ENCODE measurements at places on chromosomes 5 and 9.

DNA sequence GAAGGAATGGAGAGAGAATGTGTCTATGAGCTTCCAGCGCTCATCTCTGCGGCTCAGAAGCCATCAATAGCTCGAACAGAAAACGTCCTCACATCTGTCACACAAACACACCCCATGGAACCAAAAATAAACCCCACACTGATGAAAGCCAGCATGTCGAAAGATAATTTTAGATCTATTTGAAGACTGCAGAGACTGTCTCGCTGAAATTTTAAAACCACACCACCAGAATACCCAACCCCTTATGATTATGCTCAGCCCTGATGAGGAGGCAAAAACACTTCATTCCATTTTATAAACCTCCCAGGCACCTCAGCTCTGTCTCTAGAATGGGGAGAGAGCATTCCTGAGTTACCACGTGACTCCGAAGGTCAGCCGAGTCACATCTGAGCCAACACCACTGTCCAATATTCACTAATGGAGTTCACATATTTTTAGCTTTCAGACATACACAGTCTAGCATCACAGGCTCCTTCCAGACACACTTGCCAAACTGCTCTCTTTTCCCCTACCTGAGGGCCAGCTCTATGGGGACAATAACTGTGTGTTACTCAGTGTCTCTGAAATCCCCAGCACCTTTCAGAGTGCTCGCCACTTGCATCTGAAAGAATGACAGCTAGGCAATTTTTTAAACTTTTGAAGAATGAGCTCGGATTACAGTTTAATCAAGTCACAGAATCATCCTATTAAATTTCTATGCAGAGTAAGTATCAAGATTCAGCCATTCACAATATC is 63.2 kb downstream of the SERINC5 start:
- DNase-seq = no peak

- no peak for DNase-seq
Measured at GRCh38 chr5:127924606-127925005, 159.0 kb upstream of the SLC12A2 start.

DNA sequence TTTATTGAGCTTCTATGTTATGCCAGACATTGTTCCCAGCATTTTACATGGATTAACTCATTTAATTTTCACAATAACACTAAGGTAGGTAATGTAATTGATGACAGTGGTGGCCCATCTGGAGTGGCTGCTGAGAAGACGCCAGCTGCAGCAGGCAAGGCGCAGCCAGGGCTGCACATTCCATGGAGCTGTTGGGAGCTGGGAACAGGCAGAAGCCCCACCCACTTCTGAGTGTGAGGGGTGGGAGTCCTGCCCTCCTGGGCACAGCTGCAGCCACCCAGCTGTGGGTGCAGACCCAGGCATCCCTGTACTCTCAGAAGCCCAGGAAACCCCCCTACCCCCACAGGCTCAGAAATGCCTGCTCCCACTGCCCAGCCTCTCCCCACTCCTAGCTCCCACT is 183.3 kb downstream of the DEPDC1B start:
- no peak for DNase-seq

GRCh38 chr9:98192503-98193335 is at the start of gene CORO2A:
TSS of gene CORO2A (minus strand) at chr9:98192637. CDS start at chr9:98157660, 34,977 bp downstream.
- DNase-seq = peak; percentile 52

- DNase-seq = no peak
Measured at GRCh38 chr5:178330791-178331404, 98.3 kb upstream of the PHYKPL start.

DNA sequence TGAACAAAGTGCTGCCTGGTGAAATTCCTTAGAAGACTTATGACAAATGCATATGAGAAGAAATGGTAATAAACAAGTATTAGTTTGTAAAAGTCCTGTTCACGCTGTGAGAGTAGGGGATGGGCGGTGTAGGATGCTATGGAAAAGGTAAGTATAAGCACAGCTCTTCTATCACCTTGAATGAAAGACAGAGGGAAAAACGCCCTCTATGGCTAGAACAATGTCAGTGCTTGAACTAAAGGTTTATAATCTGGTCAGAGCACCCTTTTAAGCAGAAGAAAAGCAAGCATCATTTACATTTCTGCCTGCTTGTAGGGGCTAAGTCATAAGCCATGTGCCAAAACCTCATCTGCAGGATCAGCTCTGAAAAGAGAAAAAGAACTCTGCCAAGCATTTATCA is 115.2 kb downstream of the LHFPL2 start:
- no peak for DNase-seq

- no peak for DNase-seq
Measured at GRCh38 chr5:171427318-171428167, 8.1 kb downstream of the FGF18 start.

- DNase-seq = no peak
Measured at GRCh38 chr5:16500024-16500423, 34.4 kb upstream of the ZNF622 start.

DNA sequence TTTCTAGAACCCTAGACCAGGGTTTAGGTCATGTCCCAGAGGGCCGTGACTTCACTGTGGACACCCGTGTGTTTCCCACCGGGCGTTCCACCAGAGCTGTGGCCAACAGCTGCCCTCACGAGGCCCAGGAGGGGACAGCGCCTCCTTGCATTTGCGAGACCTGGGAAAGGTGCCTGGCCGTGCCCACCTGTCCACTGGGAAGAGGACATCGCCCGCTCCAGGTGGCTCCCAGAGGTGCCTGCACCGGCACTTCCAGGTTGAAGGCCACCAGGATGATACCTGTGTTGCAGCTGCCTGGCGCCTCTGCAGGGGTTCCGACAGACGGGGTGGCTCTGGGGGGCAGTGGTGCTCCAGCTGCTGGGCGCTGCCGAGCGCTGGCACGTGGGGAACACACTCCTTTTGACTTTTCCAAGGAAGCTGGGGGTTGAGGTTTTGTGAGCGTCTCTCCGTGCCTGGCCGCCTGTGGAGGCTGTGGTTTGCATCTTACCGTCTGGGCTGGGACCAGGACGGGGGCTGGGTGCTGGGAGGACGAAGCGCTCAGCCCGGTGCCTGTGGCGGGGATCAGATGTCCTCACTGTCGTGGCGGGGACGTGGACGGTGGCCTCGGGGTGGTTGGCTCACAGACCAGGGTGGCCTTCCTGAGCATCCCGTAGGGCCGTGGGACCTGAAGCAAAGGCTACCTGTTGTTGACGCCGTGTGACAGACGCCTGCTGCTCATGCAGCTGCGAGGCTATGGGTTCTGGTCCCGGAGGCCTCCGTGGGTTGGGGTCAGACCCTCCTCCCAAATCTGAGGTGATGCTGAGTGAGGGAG is 19.2 kb downstream of the NKD2 start:
- no peak for DNase-seq

DNA sequence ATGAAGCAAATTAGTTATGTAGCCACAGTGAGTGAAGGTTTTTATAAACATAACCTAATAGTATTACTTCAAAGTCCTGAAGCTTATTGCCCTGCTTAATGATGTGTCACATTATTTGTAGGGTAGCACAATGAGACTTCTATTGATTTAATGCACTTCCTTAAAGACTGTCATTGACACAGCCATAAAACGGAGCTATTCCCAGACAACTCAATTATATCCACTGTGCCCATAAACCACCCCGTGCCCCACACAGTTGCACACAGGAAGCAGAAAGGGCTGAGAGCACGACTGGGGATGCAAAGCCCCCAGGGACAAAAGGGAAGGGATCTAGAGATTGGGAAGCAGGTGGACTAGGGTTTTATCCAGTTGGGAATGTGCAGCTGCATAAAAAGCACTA is 37.0 kb downstream of the TRIM32 start:
- DNase-seq = no peak

- DNase-seq = no peak
Measured at GRCh38 chr5:51347704-51348103, 35.5 kb upstream of the ISL1 start.

GRCh38 chr5:89703817-89704216 is 705.7 kb downstream of the CETN3 start:
- DNase-seq = no peak

- no peak for DNase-seq
Measured at GRCh38 chr5:50299896-50300295, 141.2 kb downstream of the EMB start.

DNA sequence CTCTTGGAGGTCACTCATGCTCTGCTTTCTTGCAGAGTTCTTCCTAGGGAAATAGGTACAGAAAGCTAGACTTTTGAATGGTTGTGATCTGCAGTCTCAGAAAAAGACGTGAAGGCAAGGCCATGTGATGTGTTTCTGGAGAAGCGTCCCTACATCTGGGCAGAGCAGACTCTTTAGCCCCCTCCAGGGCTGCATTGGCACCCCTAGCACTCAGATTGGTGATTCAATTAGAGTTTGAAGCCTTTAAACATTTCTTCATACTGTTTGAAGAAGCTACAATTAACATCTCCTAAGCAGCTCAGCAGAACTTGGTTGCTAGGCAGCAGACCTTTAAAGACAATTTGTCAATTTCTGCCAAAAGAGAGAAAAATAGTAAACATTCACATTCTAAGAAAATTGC is 21.6 kb downstream of the JADE2 start:
- no peak for DNase-seq

- DNase-seq = no peak
Measured at GRCh38 chr5:97046270-97046982, 96.0 kb downstream of the LIX1 start.

- DNase-seq = no peak
Measured at GRCh38 chr5:113375480-113376060, 59.2 kb downstream of the TSSK1B start.

- DNase-seq = no peak
Measured at GRCh38 chr5:109143031-109143430, 266.7 kb downstream of the PJA2 start.

DNA sequence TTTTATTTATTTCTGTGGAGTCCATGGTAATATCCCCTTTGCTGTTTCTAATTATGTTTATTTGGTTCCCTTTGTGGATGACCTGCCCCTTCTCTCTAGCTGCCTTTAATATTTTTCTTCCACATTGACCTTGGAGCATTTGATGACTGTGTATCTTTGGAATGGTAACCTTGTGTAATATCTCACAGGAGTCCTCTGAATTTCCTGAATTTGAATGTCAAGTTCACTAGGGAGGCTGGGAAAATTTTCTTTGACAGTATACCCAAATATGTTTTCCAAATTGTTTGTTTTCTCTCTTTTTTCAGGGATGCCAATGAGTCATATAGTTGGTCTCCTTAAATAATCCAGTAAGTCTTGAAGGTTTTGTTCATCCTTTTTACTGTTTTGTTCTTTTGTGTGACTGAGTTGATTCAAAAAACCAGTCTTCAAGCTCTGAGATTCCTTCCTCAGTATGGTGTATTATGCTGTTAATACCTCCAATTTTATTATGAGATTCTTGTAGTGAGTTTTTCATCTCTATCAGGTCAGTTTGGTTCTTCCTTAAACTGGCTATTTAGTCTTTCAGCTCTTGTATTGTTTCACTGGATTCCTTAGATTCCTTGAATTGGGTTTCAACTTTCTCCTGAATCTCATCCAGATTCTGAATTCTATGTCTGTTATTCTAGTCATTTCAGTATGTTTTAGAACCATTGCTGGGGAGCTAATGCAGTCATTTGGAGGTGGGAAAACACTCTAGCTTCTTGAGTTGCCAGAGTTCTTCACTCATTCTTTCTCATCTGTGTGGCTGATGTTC is 349.0 kb upstream of the TARS1 start:
- DNase-seq = no peak

- no peak for DNase-seq
Measured at GRCh38 chr9:117465706-117466105, 50.8 kb upstream of the ASTN2 start.

DNA sequence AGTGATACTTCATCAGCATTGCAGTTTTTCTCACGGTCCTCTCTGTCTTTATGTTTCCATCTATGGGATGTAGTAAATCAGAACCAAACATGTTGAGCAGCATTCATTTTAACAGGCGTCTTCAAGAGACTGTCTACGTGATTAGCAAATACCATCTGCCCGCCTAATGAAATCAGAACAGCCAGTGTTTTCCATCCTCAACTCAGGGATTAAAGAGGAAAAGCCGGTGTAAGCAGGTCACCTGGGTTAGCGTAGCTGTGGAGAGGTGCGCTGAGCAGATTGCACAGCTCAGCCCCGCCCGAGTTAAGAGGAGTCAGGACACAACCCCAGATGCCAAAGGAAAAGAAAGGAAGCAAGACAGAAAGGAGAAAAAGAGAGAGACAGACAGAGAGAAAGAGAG is 54.3 kb upstream of the ANKRD33B start:
- DNase-seq = no peak

GRCh38 chr9:137138722-137139467 is at the start of gene GRIN1:
TSS of gene GRIN1 (plus strand) at chr9:137139154. CDS start at chr9:137139487, 333 bp downstream.
- no peak for DNase-seq

- DNase-seq = no peak
Measured at GRCh38 chr5:160743027-160743426, 109.0 kb downstream of the ATP10B start.

DNA sequence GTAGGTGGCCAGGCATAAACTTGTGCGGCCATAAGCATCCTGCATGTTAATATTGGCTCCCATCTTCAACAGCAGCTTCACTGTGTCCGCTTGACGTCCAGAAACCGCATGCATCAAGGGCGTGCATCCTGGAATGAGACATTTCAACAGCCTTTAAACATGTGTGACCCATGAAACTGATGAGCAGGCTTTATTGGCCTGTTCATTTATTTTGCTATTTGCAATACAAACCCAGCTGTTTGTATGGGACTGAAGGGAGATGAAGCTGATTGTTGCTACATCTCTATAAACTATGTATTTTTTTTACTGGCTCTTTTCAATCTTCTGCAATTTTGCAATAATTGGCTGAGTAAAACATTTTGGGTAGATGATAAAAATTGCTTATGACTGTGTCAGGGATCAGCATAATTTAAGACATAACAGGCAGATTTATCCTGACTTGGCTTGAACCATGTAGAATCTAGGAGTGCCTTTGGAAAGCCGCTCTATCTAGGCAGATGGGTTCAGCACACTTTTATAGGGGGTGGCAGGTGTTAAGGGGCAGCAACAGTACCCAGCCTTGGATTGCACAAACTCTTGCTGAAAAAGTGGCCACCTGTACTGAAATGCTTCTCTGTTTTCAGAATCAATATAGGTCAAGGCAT is 56.9 kb downstream of the ANKRD55 start:
- DNase-seq = no peak

DNA sequence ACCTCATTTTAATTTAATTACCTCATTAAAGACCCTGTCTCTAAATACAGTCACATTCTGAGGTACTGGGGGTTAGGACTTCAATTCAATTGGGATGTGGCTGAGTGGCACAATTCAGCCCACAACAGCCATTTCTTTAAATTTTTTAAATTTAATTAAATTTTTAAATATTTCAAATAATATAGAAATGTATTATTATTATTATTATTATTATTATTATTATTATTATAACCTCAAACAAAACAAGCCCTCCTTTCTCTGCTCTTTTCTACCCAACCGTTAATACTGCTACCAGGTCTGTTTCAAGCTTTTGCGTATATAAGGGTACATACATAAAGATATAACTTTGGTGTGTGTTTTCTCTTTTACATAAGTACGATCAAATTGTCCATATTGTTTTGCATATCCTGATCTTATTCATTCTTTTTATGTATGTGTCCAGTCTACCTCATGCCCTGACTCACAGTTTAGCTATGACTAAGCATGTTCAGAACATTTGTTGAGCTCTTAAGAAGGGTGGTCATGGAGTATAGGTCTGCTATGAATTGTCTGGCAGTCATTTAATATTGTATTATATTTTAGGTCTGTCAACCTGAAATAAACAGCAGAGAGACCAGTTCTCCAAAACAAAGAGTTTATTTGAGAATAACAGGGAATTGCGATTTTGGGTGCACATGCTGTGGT is 16.1 kb upstream of the RAB14 start:
- no peak for DNase-seq

GRCh38 chr5:5666369-5666768 is 243.9 kb downstream of the ICE1 start:
- DNase-seq = no peak

Measured in activated CD8-positive, alpha-beta memory T cell treated with anti-CD3 and anti-CD28 coated beads for 4 hours (primary cell).